ENCODE measurements at places on chromosomes 7 and 10.

DNA sequence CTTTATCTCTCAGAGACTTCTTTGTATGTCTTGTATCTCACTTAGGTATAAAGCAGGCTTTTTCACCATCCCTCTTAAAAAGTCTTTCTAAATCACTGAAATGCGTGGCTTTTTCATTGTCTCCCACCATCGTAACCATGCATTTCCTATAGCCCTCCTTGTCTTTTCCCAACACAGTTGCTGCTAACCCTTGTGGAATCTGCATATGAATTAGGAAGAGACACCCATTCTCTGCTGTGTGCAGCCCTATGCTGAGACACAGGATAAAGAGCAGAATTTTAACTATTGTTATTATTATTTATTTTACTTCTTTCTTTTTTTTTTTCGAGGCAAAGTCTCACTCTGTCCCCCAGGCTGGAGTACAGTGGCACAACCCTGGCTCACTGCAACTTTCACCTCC is 804.3 kb upstream of the COBL start:
- DNase-seq = no peak

- DNase-seq = no peak
These were observed 361.3 kb upstream of the MKI67 start for GRCh38 chr10:128487517-128487916.

DNA sequence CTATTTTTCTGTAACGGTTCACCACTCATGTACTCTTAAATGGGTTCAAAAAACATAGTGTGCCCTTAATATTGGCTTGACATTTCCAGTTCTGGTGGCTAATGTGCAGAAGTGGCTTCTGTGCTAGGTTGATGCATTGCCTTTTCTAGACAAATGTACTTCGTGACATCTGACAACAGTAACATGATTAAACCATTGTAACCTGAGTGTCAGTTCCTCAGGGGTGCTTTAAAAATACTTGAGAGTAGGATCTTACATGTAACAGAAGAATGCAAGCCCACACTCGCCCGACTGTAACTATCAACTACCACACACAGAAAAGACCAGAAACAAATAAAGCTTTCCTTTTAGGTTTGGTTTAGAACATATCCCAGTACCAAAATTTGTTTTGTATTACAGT is 393.4 kb upstream of the NFE2L3 start:
- peak; percentile 20 for DNase-seq

DNA sequence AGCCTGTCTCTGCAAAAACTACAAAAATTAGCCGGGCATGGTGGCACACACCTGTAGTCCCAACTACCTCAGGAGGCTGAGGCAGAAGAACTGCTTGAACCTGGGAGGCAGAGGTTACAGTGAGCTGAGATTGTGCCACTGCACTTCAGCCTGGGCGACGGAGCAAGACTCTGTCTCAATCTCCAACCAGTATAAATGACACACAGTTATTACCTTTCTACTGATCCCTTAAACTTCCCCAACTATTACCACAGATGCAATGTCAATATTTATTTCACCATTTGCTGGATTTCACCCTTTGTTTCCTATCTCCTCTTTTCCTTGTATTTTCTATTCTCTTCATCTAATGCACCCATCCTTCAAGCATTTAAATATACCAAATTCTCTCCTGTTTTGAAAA is 431.8 kb downstream of the GRM8 start:
- DNase-seq = no peak

DNA sequence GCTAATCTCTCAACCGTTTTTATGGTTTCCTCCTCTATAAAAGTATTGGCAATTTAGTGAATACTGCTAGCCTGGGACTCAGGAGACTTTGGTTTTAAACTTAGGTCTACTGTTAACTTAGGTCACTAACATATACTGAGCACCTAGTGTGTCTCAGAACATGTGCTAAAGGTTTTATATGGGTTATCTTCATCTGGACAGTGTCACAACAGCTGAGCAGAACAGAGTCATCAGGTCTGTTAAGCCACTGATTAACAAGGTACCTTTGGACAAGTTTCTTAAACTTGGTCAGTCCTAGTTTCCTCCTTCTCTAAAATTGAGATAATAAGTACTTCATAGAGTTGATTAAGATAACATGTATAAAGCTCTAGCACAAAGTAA is 30.6 kb downstream of the NET1 start:
- no peak for DNase-seq

DNA sequence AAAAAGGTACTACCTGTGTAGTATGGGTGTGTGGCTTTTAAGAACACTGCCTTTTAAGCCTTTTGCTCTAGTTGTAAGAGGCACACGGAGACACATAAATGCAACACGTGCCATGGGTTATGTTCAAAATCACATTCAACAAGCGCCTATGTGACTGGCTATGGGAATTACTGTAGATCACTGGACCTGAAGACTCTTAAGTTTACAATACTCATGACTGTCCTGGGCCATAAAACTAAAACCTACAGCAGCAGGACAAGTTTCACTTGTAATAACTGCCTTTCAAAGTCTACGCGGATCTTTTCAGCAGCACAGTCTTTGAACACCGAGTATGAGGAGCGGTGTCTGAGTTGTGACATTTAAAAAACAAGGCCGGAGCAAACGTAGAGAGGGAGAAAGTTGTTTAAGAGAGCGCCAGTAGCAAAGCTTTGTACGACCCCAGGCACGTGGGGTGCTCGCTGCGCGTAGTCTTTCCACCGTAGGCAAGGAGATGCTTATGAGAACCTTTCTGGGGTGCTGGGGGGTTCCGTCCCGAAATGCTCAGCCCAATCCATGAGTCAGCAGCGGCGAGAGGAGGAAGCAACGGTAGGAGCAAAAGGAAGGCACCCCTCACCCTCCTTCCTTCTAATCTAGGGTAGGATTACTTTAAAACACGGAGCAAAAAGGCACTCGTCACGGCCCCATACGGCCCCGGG is 662 bp downstream of the DNAJC2 start:
- DNase-seq = peak; percentile 43

DNA sequence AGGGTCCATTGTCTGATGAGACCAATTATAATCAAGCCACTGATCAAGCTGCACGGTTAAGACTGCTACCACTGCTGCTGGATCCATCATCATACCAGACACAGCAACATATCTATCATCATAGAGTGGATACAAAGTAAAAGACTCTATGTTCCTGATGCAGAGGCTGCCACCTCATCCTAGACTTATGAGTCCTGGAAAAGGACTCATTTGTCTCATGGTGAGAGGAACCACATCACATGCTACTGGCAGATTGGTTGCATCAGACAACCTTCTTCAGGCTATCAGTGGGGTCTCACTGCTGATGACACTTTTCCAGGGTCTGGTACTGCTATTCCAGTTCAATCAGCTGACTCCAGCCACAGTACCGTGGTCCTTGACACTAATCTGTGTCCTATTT is 79.0 kb downstream of the ABI1 start:
- DNase-seq = peak; percentile 54

- DNase-seq = no peak
These were observed 8.1 kb downstream of the CCDC6 start for GRCh38 chr10:59898125-59898835.

DNA sequence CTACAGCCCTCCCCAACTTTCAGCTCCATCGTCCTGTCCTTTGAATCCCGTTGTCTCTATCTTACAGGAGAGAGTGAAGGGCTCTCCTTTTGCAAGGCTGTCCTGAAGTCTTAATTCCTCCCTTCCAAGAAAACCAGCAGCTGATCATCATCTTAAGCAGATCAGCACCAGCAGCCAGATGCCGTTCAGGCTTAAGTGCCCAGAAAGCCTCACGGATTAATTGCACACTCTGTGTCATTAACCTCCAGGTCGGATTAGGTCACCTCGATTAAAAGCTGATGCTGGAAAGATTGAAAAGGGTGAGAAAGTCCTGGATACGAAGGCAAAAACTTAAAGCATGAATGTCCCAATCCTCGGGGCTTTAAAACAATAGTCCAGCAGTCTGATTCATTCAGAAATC is 24.8 kb upstream of the ADARB2 start:
- DNase-seq = no peak

DNA sequence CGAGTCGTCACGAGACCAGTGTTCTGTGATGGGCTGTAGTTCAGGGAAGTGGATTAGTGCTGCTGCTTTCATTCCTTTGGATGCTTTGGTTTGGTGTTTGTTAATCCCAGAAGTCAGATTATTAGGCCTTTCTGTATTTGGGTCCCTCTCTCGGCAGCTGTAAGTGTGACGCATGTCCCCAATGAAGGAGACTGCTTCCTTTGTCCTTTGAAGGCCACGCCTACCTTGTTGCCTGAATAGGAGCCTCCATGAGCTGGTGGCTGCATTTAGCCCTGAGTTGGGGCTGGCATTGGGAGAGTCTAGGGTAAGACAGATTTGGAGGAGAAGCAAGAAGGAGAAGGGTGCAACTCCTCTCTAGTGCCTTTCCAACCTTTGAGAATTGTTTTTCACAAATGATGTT is 34.5 kb downstream of the DOCK1 start:
- no peak for DNase-seq

DNA sequence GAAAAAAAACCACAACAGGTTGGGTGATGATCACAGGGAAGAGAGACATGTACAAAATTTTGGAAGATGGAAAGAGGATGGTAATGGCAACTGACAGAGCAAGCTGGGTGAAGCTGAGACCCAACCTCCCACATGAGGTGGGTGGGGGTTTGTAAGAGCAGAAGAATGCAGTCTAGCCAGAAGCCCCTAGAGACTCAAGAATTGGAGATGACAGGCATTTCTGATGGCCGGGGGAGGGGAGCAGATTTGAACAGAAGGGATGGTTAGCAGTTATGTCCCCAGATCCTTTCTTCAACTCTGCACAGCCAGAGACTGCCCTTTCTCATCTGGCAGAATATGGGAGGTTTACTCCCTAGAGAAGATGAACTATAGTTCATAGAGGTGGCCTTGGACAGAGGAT is 208.0 kb downstream of the GALNT17 start:
- DNase-seq = no peak

- DNase-seq = no peak
These were observed 215.7 kb downstream of the USP6NL start for GRCh38 chr10:11395581-11396310.

DNA sequence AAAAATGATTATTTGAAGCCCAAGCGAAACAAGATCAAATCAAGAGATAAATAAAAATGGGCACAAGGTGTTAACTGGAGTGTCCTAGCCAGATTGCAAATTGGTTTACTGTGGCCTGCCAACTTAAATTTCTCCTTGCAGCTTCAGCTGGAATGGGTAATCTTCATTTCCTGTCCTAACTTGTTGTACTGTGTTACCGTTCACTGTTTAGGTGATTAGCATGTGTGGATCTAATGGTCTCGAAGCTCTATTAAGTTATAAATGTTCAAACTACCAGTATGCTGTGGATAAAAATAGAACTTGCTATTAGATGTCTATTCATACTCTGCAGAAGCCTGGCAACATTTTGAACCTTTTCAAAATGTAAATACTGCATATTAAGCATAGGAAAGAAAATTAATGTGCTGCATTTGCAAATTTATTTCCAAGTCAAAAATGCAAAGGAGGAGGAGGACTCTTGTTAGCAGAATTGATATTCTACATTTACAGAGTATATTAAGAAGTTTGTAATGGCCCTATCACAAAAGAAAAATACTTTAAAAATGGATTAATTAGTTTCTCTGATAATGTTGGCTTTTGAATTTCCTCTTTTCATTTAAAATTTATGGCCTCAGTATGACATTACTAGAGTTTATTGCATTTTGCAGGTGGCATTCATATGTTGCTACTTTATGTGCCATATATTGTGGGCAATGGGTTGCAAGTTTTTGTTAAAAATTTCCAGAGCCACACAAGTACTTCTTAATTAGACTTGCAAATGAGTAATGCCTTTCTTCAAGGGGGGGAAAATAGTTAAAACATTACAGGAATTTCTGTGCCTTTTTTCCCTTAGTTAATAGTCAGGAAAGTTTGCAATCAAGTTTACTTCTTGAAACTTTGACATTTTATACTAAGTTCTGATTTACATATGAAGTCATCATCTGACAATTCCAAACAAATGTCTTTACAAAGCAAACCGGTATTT is 92.1 kb downstream of the CABCOCO1 start:
- DNase-seq = peak; percentile 57

DNA sequence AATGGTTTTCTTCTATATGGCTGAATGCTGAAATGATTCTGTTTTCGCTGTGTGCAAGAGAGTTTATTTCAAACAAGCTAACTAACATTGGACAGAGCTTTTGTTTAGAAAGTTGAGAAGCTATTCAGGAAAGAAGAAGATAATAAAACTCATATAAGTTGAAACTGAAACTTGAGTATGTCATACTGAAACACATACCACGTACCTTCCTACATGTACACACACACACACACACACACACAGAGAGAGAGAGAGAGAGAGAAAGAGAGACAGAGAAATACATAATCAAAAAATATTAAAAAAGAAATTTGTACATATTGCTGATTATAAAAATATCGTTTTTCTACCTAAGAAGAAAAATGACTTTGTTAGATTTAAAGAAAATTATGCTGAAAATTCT is 561.9 kb upstream of the KCND2 start:
- no peak for DNase-seq

GRCh38 chr7:126790763-126791162 is 462.0 kb downstream of the GRM8 start:
- DNase-seq = no peak

- DNase-seq = no peak
These were observed 19.6 kb downstream of the GIMAP4 start for GRCh38 chr7:150586785-150587152.

- no peak for DNase-seq
These were observed 358.8 kb downstream of the LRRTM3 start for GRCh38 chr10:67284589-67284988.

DNA sequence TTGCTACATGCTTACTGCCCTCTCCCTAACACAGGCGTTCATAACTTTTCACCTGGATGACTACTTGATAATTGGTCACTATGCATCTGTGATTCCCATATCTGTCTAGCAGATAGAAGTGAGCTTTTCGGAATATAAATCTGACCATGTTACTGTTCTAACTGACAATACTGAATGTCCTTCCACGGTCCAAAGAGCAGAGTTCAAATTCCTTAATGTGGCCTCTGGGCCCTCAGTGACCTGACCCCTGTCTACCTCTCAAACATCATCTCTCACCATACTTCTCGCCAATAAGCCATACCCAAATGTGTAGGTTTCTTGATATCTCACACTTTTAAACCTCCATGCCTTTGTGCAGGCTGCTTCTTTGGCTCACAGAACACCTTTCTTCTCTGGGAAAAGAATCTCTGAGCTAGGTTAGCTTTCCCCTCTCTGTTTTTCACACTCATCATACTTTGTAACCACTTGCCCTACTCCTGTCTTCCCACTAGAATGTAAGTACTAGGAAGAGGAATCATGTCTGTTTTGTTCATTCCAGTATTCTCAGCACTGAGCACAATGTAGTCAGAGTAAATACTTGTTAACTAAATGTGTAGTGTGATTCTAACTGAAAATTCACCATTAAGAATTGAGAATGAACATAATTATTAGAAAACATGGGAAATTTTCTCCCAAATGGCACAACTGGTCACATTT is 39.2 kb upstream of the LRRC17 start:
- no peak for DNase-seq

- DNase-seq = no peak
These were observed 162.1 kb downstream of the JAZF1 start for GRCh38 chr7:28018446-28018845.
